ENCODE measurements at places on chromosomes 16 and 17. TPM values are rescaled to one million over a fixed set of nuclear protein-coding genes. Genes with fewer than 3 reads are reported as not detected.
A peak's percentile ranks its signal among the peaks of the same experiment; 100 is the strongest.

GRCh38 chr17:69093279-69093789 lies 32.6 kb upstream of the ABCA9 start:
- DNase-seq = no peak

DNA sequence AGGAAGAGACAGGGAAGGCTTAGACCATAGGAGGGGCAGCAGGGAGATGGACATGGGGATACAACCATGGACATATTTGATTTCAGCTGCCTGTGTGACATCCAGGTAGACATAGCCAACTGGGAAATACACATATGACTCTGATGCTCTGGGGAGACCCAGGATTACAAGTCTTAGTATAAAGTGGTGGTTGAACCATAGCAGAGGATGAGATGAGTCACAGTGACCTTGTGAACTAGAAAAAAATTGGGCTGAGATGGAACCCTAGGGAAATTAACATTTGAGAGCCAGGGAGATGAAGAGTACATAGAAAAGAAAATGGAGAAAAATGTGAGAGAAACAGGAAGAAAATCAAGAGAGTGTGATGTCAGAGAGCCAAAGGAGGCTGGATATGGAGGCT lies 10.2 kb downstream of the MARCHF10 start:
- DNase-seq = no peak

- no peak for DNase-seq
Measured at GRCh38 chr17:19551165-19551564, 17.5 kb downstream of the SLC47A1 start.

- peak; percentile 71 for DNase-seq
Measured at GRCh38 chr16:81493755-81494433, 49.3 kb downstream of the CMIP start.

DNA sequence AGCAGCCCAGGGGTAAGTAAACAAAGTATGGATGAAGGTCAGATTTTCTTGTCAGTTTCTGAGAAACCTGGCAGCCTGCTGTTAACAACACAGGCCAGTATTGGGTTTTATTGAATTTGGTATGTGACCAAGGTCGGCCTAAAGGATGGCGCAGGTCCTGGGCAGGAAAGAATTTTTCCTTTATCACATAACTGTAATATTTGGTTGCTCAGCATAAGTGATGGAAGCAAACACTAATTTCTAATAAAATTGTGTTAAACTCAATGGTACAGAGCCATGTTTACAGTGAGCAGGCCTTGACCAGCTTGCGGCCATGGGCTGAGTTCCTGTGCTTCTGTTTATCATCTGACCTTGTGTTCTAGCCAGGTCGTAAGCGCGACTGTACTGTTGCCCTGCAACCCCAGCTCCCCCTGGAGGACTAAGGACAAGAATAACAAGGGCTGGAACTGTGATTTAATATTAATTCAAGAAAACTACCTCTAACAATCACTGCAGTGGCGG lies 10.5 kb downstream of the POLDIP2 start:
- DNase-seq = no peak

The CNGB1 gene
- total RNA-seq = not detected

DNA sequence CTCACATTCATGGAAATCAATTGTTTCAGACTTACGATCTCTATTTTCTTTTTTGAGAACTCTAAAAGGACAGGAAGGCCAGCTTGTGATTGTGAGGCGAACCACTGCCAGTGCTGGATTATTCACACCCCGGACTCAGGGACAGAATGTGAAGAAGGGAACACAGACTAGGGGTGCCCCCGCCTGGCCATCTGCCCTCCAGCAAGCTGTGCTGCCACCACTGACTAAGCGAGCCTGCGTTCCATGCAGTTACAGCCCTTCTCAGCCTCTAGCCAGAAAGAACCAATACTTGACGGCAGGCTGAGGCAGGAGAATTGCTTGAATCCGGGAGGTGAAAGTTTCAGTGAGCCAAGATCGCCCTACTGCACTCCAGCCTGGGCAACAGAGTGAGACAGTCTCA lies 2.8 kb downstream of the HAGH start:
- no peak for DNase-seq

- no peak for DNase-seq
Measured at GRCh38 chr16:88701581-88702370, 4.4 kb downstream of the RNF166 start.

- DNase-seq = no peak
Measured at GRCh38 chr17:82497483-82498405, 21.8 kb upstream of the FOXK2 start.

- no peak for DNase-seq
Measured at GRCh38 chr16:2296661-2297505, 29.0 kb upstream of the RNPS1 start.

The FOXF1 gene
- not detected for total RNA-seq

The GUCY2D gene
- total RNA-seq = not detected

DNA sequence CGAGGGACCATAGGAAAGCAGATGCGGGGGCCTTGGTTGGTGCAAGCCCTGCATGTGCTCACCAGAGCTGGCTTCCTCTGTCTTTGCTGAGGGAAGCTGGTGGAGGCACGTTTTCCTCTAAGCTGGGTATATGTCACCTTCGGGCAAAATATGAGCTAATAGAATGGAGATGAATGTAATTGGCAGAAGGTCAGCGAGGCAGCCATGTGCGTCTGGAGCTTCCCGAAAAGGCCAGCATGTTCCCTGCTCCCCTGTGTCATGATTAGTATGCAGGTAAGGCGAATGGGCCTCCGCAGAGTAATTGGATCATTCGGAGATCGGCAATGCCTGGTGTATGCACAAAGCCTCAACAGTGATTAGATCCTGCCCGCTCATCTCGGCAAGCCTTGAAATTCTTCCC lies 806.2 kb upstream of the EEF2KMT start:
- DNase-seq = no peak

The CD300LF gene
- not detected for total RNA-seq

- no peak for DNase-seq
Measured at GRCh38 chr17:11430751-11431150, 167.5 kb upstream of the DNAH9 start.

- peak; percentile 86 for DNase-seq
Measured at GRCh38 chr17:47275245-47275984, 21.8 kb downstream of the ITGB3 start.

DNA sequence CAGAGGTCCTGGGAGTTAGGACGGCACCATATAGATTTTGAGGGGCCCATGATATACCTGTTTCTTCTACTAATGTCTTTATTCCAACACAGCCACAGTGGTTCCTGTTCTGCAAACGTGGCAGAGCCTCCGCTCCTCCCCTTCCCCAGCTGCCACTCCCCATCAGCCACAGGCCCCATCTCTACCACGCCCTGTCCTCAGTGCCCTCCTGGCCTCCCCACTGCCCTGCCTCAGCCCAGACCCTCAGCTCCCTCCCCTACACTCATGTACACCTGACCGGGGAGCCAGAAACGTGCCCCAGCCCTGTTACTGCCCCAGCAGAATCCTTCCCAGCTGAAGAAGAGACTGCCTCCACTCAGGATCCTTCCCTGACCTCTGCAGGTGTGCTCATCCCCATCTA lies 11.9 kb upstream of the RBFOX3 start:
- no peak for DNase-seq

GRCh38 chr17:43334738-43335402 lies 63.9 kb upstream of the ARL4D start:
- DNase-seq = peak; percentile 12

DNA sequence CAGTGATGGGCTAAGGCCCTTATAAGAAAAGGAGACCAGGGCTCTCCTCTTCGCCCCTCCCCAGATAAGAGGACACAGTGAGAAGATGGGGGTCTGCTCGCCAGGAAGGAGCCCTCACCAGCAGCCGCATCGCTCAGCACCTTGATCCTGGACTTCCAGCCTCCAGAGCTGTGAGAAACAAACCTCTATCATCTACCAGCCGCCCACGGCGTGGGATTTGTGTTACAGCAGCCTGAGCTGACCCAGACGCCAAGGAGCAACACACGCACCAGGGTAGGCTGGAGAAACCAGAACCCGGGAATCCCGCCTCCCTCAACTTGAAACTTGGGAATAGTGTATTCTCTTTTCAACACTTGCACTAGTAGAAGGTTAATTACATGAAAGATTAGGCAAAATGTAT lies 4.2 kb upstream of the ZG16B start:
- DNase-seq = no peak

DNA sequence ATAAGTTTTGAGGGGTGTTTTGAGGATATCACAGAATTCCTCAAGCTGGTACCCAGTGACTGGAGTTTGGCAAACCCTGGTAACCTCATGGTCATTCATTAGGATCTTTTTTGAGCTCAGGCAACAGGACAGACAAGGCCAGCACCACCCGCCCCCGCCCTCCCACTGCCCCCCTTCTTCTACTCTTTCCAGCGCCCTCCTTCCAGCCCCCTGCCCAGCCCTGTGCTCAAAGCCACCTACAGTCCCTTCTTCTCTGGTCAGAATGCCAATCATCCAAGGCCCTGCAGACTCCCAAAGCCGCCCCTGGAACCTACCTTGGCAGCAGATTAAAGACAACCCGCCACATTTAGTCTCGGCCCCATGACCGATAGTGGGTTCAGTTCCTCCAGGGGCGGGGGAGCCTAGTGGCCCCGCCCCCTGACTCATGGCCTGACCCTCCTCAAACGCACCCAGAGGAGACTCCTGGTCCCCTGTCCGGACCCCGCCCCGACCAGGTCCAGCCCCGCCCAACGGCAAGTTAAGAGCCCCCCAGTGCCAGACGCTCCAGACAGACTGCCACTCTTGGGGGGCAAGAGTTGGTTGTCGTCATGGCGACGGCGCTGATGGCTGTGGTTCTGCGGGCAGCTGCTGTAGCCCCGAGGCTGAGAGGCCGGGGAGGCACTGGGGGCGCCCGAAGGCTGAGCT lies at the start of gene NAGS:
NAGS (plus strand) TSS at position 546 of the 684 bp plus-strand sequence; CDS start at position 588, 42 bp downstream.
- DNase-seq = no peak

The AP2B1 gene
- total RNA-seq = 163 TPM

The NTN1 gene
- total RNA-seq = 15.2 TPM

The TMEM97 gene
- 25.6 TPM for total RNA-seq

The RPL27 gene
- 1,478 TPM for total RNA-seq

- DNase-seq = no peak
Measured at GRCh38 chr16:77424871-77425604, 9.8 kb downstream of the ADAMTS18 start.
